ENCODE measurements at places on chromosomes 5 and 9.

GRCh38 chr5:156686796-156687195, 163.3 kb upstream of the PPP1R2B start:
- DNase-seq = no peak

GRCh38 chr5:78127875-78128274, 166.6 kb downstream of the AP3B1 start:
- DNase-seq = no peak

DNA sequence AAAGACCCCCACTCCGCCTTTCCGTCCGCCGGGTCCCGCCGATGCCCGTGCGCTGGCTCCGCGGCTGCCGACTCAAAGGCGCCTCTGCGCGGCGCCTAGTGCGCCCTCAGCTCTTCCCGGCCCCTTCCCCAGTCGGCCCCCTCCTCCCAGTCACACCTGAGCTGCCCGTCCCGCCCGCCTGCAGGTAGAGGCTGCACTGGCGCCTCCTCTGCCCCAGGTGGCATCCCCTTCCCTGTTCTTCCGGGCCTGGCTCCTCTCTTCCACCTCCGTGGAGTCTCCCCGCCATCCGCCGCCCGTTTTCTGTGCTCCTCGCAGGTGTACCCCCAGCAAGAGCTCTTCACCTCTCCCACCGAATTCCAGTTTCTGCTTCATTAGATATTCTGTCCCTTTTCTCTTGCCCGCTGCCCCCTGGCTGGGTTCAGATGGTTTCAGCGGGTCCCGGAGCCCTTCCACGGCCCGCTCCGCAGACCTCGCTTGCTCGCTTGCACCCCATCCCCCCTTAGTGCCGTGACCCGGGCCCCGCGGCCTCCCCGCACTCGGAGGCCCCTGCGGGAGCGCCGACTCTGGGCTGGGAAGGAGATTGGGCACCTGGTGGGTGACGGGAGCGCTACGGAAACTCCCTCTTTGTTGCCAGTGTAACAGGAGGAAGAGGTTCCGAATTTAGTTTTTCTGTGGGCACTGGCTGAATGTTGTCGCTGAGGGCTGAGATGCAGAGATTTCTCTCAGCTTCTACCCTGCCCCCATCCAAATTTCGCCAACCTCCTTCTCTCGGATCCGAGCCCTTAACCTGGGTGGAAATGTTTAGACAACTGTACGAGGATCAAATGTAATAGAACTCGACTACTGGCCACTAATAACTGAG, 809 bp downstream of the SLC44A1 start:
- peak; percentile 67 for DNase-seq

- DNase-seq = peak; percentile 82
Measured at GRCh38 chr9:5459289-5459829, 9.0 kb downstream of the CD274 start.

- no peak for DNase-seq
Measured at GRCh38 chr9:136896027-136896426, 9.7 kb downstream of the TRAF2 start.

GRCh38 chr9:93119953-93120845, 13.9 kb downstream of the NINJ1 start:
- peak; percentile 86 for DNase-seq

- no peak for DNase-seq
Measured at GRCh38 chr5:112189391-112189790, 229.7 kb downstream of the EPB41L4A start.

- DNase-seq = no peak
Measured at GRCh38 chr5:57382655-57383054, 100.0 kb downstream of the ACTBL2 start.

- DNase-seq = no peak
Measured at GRCh38 chr5:73835726-73836125, 209.7 kb downstream of the ARHGEF28 start.

DNA sequence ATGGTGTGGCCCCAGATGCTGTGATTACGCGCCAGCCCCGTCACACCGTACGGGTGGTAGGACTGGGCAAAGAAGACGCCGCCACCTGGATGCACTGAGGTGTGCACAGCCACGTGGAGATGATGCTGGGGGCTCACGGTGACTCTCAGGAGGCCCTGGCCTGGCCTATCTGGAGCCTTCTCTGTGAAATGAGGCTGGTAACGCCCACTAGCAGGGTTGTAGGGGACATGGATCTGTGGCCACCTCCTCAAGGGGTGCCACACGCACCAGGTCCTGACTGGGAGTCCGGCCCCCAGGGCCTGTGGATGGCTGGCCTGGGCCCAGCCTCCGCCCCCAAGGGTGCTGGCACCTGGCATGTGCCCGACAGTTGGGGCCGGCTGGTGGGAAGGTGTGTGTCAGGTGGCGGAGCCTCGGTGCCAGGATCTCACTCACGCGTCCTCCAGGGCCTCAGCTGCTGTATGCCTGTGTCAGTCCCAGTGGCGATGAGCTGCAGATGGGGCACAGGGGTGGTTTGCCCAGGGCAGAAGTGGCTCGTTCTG, 32.4 kb downstream of the NEK6 start:
- DNase-seq = peak; percentile 74
